ENCODE measurements at places on chromosomes 12 and 14.

DNA sequence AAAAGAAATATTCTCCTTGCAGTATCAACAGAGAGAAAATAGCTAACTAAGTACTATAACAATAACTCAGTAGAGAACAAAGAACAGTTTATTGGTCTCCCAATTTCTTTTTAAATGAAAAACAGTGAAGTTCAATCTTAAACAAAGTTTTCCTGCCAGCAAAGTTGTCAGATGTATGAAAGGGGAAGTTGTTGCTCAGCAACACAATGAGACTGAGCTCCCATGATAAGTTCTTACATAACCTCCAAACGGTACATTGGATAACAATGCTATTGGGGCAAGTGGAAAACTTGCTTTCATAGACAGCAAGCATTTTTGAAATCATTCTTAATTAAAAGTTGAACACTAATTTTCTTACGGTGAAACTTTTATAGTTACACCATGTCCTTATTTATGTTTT, 94.9 kb downstream of the ALG10B start:
- no peak for DNase-seq

DNA sequence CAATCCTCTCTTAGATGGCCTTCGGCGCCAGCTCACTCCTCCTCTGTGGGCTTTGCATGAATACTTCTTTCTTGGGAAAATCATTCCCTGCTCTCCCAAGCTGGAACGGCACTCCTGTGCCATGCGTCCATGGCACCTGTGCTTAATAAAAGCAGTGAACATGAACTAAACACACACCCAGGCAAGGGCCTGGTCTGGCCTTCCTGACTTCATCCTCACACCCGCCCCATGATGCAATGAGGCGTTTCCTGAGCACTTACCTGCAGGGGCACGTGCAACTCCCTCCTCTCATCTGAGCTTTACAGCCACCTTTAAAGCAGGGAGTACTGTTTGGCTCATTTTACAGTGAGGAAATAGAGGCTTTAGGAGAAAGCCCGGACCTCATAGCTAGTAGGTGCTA, 219.8 kb downstream of the SLC41A2 start:
- DNase-seq, result no peak

- no peak for DNase-seq
Observed at GRCh38 chr14:72651714-72652113, 242.2 kb downstream of the DPF3 start.

DNA sequence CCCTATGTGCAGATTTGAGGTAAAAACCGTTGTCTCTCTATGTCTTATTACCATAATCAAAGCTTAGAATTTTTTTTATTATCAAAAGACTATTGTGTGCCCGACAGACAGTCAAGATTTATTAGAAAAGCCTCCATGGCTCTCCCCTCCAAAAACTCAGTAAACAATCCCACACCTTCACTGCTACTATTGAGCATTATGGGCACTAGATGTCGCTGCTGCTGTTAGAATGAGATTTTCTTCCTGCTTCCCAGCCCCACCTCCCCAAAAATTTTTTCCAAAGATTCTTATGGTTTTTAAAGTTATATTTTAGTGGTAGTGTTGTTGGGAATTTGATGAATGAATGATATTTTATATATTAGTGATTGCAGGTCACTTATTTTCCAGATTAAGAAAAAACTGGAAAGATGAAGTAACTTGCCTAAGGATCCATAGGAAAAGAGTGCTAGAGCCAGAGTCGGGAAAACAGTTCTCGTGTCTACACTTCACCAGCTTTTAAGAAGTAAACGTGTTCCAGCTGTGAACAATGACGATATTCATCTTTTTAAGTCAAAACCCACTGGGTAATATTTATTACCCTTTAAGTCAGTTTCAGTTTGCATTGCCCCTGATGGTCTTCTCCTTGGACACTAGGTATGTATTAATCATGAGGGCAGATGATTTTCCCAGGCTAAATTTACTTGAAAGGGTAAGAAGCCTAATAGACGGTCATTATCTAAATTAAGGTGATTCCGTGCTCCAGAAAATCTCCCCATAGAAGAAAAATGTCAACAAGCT, 12.2 kb upstream of the FOXG1 start:
- DNase-seq, result peak; percentile 51

DNA sequence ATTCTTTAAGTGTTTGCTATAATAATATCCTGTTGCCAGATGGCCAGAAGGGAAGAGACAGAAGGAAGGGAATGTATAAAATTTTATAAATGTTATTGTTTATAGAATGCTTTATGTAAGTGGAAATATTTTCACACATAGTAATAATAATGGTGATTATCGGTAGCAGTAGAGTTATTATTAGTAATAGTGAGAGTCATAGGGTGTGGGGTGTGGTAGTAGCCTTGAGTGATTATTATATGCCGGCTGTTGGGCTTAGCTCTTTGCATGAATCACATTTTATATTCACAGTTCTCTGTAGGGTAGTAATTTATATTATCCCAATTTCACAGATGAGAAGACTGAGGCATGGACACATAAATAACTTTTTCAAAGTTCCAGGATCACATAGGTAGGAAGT, 391.4 kb downstream of the C12orf75 start:
- DNase-seq, result no peak

GRCh38 chr12:111304642-111305071, 64.2 kb downstream of the PHETA1 start:
- no peak for DNase-seq

- DNase-seq, result no peak
Observed at GRCh38 chr14:76669770-76670169, 91.5 kb upstream of the VASH1 start.

DNA sequence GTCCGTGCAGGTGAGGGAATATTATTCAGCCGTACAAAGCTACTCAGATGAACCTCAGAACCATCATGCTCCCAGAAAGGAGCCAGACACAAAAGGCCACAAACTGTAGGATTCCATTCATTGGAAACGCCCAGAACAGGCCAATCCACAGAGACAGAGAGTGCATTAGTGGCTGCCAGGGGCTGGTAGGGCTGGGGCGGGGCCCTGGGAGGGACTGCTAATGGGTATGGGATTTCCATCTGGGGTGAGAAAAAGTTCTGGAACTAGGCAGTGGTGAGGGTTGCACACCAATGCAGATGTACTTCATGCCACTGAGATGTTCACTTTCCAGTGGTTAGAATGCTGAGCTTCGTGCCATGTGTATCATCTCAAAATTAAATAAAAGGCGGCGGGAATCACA, 101.1 kb downstream of the RFLNA start:
- peak; percentile 60 for DNase-seq

DNA sequence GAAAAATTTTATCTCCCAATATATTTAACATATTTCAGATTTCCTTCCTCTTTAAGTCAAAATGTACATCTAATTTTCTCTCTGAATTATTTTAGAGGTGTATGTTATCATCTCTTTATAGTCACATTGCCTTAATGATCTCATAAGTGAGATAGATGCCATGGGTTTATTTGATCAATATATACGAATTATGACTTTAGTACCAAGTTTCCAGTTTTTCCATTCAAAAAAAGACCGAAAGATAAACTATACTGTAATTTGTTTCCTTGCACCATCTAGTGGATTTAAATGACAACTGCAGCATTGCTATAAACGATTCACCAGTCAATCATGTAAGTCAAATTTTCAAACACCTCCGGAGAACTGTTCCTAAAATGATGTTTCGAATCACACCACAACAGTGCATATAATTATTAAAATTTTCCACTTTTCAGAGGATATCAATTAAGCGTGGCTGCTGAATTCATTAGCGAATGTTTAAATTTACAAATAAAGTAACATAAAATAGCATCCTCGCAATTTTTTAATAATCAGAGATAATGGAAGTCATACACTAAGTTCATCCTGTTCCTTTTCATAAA, 419 bp upstream of the ATXN7L3B start:
- DNase-seq, result no peak

DNA sequence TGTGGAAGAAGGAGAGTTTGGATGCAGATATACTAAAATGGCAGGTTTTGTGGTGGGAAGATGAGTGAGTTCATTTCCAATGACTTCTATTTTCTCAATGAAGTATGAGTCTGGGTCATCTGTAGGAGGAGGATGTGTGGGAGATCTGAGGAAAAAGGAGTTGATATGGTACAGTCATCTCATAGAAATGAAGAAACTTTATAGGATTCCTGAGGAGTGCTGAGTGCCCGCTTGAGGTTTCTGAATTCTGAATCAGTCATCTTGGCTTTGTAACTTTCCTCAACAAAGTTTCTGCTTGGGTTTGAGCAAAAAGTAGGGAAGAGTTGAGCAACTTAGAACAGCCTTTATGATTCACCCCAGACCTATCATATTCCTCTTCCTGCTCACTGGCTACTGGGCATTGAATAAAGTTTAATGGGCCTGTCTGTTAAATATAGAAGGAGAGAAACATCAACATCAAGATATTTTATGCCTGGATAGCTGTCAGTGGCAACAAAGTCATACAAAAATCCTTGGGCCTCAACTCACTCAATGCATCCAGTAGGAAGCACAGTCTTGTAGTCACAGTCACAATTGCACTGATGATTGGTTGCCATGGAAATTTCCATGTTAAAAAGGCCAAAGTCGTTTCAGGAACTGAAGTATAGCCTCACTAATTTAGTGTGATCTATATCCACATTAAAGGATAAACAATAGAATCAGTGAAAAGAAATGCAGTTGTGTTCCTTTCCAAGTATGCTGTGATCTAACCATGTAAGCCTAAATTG, 284.7 kb downstream of the DUSP6 start:
- no peak for DNase-seq

DNA sequence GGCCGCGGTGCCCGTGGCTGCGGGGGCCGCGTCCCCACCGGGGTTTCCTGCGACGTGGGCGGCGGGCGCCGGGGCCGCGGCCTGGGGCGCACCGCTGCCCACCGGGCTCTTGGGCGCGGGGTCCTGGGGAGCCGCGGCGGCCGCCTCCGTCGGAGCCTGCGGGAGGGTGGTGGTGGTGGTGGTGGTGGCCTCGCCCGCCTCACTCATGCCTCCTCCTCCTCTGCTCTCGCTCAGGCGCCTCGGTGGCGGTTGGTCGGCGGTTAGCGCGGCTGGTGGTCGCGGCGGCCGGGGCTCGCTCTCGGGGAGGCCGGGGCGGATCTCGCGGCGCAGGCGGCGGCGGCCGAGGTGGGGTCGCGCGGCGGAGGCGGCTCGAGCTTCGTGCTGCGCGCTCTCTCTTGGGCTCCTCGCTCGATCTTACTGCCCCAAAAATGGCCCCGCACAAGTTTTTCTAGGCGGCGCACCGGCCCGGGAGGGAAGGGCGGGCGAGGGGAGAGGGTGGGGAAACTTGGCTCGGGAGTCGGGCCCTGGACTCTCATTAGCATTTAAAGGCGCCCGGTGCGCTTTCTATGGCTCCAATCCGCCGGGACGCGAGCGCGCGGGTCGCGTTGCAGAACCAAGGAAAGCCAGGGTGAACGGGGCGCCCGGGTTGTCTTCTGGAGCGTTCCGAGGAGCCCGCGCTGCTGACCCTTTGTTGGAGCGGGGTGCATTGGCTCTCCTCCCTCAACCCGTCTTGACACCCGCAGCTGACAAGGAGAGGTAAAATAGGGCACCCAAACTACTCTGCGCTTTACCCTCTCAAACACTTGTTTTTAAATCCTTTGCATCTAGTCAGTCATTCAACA, at the start of gene YBX3:
TSS of gene YBX3 (minus strand) at position 419 of the 842 bp plus-strand sequence. CDS start at position 207, 212 bp downstream.
- no peak for DNase-seq

DNA sequence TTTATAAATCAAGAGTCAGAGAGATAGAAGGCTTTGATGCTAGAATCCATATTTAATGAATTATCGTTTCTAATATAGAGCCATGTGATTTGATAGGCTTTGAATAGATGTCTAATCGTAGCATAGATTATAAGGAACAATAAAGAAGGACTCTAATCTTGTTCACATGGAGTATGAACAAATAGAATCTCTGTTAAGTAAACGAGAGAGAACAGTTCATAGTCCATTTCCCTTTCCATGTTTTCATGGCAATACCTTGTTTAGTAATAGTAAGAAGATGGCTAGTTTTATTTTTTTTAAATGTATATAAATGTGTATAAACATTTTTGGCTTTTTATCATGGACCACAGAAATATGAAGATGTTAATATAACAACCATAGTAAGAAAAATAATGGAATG, 32.3 kb upstream of the RAD51AP1 start:
- no peak for DNase-seq

GRCh38 chr12:29743077-29743476, 40.7 kb downstream of the TMTC1 start:
- no peak for DNase-seq

GRCh38 chr12:131674373-131674772, 36.5 kb upstream of the SFSWAP start:
- DNase-seq, result no peak

- no peak for DNase-seq
Observed at GRCh38 chr12:68755536-68756243, 9.7 kb downstream of the SLC35E3 start.

- DNase-seq, result no peak
Observed at GRCh38 chr14:92471919-92472318, 41.7 kb upstream of the RIN3 start.

DNA sequence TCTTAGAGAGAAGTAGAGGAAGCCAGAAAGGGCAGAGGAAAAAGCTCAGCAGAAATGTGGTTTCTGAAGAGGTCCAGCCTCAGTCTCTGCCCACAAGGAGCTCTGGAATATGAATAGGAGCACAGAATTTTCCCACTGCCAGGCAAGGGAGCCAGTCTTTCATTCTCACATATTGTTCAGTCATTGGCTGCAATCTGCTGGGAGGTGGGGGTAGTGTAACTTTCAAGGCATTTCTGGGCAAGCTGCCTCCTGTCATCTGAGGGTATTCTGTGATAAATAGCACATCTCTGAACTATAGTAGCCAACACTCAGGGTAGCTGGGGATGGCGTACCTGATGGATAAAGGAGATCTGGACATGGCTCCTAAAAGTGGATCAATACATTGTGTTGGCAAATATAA, 127.2 kb downstream of the LRRK2 start:
- DNase-seq, result no peak

GRCh38 chr14:55130196-55130550, 1.1 kb downstream of the LGALS3 start:
- no peak for DNase-seq
